ENCODE measurements at places on chromosomes 5 and 9.

DNA sequence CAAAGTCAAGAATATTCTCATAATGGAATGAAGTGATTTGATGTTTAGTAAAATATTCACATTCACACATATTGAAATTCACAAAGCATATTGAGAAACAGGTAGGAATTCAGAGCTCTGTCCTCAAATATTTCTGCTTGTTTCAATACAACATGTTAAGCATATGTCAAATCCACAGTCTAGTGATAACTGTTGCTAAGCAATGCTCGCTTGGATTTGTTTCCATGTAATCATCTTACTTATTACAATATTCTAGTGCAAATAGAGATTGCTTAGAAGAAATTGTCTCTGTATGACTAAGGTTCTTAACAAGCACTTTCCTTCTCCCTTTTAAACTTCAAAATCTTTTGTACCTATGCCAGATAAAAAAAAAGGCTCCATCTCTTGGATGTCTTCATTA lies 995.7 kb downstream of the CDH18 start:
- no peak for DNase-seq

- DNase-seq: no peak
Measured at GRCh38 chr5:85168474-85168873, 783.8 kb upstream of the EDIL3 start.

DNA sequence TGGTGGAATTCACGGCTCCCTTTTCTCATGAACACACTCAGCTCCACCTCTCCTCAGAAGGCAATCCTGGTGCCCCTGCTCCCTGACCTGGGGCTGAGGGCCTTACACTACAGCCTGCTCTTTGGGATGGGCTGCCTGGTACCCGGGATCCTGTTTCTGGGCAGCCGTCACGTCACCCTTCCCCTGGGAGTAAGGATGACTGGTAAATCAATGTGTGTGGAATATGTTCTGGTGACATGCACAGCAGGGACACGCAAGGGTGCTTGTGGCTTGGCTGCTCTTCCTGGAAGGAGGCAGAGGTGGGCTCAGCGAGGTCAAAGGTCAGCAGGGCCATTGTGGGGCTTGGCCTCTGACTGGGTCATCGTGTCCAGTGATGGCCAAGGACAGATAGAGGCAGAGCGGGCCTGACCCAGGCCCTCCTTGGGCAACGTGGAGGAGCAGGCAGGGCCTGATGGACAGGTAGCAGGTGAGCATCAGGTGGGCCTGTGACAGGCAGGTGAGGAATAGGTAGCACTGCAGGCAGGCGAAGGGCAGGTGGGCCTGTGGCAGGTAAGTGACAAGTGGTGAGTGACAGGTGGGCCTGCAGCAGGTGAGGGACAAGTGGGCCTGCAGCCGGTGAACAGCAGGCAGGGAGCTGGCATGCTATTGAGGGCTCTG lies 399.4 kb upstream of the IRX4 start:
- DNase-seq: no peak

GRCh38 chr5:56984445-56984844 lies 32.5 kb upstream of the MIER3 start:
- DNase-seq: no peak

DNA sequence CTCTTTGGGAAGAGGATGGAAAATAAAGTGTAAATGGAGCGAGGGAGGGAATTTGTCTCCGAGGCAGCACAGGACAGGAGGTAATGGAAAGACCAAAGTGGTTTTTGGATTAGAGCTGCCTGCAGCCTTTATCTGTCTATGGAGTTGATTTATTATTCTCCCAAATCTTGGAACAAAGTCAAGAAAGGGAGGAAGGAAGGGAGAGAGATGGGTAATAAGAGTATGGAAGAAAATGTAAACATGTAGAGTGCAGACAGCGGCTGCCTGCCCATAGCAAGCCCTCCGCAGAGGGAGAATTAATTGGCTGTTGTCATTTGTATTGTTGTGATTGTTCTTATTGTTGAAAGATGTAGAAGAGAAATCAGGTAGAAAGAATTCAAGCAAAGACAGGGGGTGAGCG lies 15.7 kb downstream of the KCNIP1 start:
- DNase-seq: no peak

DNA sequence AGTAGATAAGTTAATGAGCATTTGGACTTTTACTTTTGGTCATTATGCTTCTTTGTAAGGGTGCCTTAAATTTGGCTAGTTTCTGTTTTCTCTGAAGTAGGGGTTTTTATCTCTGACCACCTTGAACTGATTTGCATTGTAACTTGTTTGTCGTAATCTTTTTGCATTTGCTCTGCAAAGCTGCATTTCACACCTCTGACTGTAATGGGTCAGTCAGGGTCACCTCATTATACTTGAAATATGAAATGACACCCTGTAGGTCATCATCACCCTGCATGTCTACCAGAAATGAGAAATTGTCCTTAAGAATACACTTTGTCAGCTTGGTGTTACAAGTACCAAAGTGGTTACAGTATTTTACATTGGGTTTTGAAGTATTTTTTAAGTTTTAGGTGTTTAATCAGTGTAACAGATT lies 74.0 kb downstream of the KCNN2 start:
- DNase-seq: no peak

DNA sequence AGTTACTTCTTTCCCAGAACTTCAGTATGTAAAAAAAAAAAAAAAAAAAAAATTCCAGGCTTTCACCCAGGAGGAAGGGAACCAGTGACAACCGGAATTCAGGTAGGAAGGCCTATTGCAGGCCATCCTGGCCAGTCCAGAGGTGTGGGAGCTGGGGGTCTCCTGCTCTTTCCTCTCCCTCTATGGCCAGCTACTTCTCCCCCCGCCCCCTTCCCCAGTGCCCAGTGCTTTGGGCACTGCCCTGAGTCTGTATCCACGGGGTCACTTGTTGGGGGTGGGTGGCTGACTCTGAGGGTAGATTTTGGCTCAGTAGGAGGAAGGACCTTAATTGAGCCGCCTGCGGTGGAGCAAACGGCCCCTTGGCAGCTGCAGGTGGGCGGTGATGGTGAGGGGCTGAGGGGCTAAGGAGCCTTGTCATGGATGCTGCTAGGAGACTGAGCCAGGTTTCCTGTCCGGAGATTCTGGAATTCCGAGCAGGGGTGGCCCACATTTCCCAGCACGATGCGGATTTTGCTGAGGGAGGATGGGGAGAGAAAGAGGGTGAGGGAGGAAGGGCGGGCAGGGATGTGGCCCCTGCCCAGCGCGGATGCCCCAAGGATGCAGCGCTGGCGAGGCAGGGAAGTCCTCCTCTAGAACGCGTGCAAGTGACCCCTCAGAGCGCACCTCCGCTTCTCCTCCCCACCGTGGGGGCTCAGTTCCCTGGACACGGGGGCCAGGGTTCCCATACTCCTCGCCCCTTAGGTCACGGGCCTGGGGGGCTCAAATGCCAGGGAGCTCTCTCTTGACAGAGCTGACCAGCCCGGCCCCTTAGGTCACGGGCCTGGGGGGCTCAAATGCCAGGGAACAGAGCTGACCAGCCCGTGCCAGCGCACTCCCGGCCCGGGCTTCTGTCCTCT lies 1.2 kb upstream of the PHF2 start:
- no peak for DNase-seq

DNA sequence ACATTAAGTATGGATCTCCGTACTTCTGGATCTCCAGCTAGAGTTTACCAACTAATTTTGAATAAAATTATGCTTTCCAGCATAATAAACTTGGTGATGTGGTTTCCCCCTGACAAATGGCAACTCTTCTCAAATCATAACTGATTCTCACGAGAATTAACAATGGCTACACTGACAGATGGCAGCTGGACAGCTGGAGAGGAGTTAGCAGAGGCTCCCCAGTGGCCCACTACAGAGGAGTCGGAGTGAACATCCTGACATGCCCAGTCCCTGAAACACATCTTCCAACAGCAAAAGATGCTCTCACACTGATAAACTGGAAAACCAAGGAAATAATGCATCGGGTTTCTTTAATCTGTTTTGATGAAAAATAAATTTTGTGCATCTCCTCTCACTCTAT lies 239.6 kb downstream of the MAN2A1 start:
- DNase-seq: no peak

GRCh38 chr9:17600962-17601593 lies 22.2 kb downstream of the SH3GL2 start:
- DNase-seq: no peak

GRCh38 chr5:111997711-111998110 lies 240.7 kb upstream of the NREP start:
- no peak for DNase-seq

Data from SIG-M5 (cell line).